ENCODE measurements at places on chromosomes 3 and 15.
A peak's percentile ranks its signal among the peaks of the same experiment; 100 is the strongest.

GRCh38 chr3:70156808-70157207 lies 155.6 kb downstream of the MDFIC2 start:
- DNase-seq, result no peak

DNA sequence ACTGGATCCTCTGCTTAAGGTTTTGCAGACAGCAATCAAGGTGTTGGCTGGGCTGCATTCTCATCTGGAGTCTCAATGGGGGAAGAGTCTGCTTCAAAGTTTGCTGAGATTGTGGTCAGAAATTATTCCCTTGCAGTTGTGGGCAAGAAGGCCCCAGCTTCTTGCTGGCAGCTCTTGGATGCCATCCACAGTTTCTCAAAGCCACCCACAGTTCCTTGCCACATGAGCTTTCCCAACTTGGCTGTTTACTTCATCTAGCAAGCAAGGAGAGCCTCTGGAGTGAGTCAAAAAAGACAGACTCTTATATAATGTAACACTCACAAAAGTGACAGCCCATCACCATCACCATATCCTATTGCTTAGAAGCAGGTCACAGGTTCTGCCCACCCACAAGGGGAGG lies 62.1 kb upstream of the ABHD2 start:
- DNase-seq, result no peak

GRCh38 chr15:45664451-45664850 lies 29.6 kb downstream of the SQOR start:
- DNase-seq, result no peak

DNA sequence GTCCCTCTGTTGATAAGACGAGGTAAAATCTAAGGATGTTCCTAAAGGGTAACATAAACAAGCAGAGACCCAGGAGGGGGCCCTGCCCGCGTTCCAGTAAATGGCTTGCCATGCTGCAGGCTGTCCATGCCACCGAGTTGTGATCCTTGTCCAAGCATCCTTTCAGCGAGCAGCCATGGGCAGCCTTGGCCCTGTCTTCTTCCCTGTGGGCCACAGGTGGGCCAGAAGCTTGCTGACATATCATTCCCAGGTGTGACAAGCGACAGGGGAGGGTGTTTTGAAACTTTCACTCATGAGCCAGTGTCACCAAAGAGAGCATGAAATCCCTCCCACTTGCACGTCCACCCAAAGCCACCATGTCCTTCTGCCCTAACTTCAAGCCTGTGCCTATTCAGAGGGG lies 53.7 kb downstream of the PCSK6 start:
- DNase-seq, result no peak

GRCh38 chr15:55917881-55918296 lies 75.5 kb downstream of the NEDD4 start:
- DNase-seq, result no peak

GRCh38 chr3:194579091-194579606 lies 54.1 kb downstream of the TMEM44 start:
- no peak for DNase-seq

DNA sequence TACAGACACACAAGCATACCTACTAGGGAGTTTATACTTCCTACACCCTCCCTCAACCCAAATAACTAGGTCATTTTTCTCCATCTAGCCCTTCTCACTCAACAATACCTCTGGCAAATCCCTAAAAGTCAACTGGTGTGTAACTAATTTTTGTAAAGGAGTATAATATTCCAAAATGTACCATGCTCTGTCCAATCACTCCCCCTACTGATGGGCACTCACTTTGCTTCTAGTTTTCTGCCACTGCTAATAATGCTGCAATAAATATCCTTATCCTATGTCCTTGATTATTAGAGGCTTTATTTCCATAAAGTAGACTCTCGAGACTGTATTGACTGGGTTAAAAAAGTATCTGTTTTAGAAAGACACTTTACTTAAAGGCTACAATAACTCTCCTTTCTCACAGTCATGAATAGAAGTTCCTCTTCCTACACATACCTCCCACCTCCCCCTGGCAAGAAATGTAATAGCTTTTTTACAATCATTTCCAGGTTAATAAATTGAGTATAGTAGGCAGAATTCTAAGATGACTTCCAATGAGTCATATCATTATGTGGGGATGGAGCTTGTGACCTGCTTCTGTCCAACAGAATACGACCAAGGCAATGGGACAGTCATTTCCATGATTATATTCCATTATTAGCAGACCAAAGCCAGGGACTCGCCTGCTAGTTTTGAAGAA lies 30.0 kb downstream of the SHQ1 start:
- DNase-seq, result peak; percentile 2

DNA sequence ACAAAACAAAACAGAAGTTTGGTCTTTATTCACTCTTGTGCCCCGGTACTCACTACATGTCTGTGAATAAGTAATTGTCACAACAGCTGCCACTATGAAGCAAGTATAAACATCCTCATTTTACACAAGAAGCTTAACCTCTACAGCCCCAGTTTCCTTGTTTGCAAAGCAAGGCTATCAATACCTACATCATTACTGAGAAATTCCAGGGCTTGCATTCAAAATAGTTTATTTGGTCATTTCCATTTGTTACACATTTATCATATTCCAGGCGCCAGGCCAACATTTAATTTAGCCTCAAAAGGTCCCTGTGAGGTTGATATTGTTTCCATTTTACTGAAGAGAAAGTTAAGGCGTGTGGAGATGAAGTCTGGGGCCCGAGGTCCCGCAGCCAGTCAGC lies 161.4 kb upstream of the LRTM1 start:
- DNase-seq, result no peak

DNA sequence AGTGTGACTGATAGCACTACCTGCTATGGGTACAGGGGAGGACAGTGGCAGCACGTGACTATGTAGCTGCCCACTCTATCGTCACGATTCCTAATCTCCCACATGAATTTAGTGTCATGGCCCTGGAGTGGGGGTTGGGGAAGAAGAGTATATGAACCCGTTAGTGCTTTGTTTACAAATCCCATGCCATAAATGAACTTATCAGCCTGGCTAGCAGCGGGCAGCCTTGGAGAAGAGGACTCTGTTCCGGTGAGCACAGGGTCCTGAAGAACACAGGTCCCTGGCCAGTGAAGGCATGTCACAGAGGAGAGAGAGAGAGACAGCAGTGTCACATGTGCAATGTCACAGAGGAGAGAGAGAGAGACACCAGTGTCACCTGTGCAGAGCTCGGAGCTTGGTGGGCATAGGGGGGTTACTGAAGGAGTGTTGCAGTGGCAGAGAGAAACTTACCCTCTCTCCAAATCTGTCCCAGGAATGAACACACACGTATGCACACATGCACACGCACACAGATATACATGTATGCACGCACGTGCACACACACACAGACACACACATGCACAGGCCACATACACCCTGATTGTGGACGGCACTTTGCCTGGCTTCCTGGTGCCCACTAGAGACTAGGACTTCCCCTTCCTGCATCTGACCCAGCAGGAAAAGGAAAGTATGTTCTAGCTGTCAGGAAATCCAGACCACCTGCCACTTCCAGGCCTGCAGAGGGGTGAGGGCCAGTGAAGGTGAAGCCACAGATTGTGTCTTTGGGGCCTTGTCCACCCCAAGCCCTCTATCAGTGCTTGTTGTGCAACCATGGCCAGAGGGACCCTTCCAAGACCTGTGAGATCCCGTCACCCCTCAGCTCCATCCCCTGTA lies 26.3 kb downstream of the ITGA11 start:
- no peak for DNase-seq

Measured in anterior cingulate cortex (tissue), 58 donors.